Cardiac ventricle fibroblast (primary cell): ENCODE measurements at places on chromosomes 5 and 9. TPM values are rescaled to one million over a fixed set of nuclear protein-coding genes. Genes with fewer than 3 reads are reported as not detected.

The CNOT8 gene
- 31.6 and 48.1 TPM in 2 replicates for total RNA-seq

The TLR4 gene
- 21.0 and 23.4 TPM in 2 replicates for total RNA-seq

The RAB24 gene
- total RNA-seq = 44.0 and 47.7 TPM in 2 replicates

The ANKRD18A gene
- total RNA-seq = not detected in 2 replicates

The TIMD4 gene
- not detected in 2 replicates for total RNA-seq

The MZB1 gene
- not detected in 2 replicates for total RNA-seq

The GBGT1 gene
- total RNA-seq = 4.1 and 6.6 TPM in 2 replicates

The ABHD17B gene
- 9.3 and 10.5 TPM in 2 replicates for total RNA-seq

The NFIB gene
- total RNA-seq = 115 and 118 TPM in 2 replicates

The XPA gene
- total RNA-seq = 7.9 and 12.0 TPM in 2 replicates

The PCDHGA7 gene
- total RNA-seq = 9.9 and 10.7 TPM in 2 replicates

The FOXD4L6 gene
- total RNA-seq = 0.19 TPM in 1 of 2 replicates, not detected in the other

The SMIM27 gene
- total RNA-seq = 2.6 and 7.3 TPM in 2 replicates

The NUTM2F gene
- total RNA-seq = not detected in 2 replicates

The TCERG1 gene
- 19.3 and 21.9 TPM in 2 replicates for total RNA-seq

The MYO10 gene
- 15.7 and 22.0 TPM in 2 replicates for total RNA-seq

The ADAMTS6 gene
- 1.7 and 2.9 TPM in 2 replicates for total RNA-seq

The PRRX2 gene
- total RNA-seq = 6.5 and 11.9 TPM in 2 replicates

The SEMA6A gene
- 2.7 and 3.2 TPM in 2 replicates for total RNA-seq

The KLF9 gene
- total RNA-seq = 56.8 and 65.2 TPM in 2 replicates

The PCDHB5 gene
- 1.1 and 2.2 TPM in 2 replicates for total RNA-seq

The LRRC70 gene
- 0.87 and 1.5 TPM in 2 replicates for total RNA-seq

The ARID3C gene
- 0.12 and 0.34 TPM in 2 replicates for total RNA-seq

The INSL4 gene
- not detected in 2 replicates for total RNA-seq

The CTXN3 gene
- not detected in 2 replicates for total RNA-seq

The FGF1 gene
- 0.20 and 0.69 TPM in 2 replicates for total RNA-seq

The ZBTB6 gene
- 5.1 and 8.7 TPM in 2 replicates for total RNA-seq

The NEUROG1 gene
- total RNA-seq = not detected in 2 replicates

The SNCAIP gene
- total RNA-seq = 0.19 and 0.78 TPM in 2 replicates

The CCL28 gene
- total RNA-seq = 0.10 and 0.44 TPM in 2 replicates

The GGTA1 gene
- total RNA-seq = 0.25 and 1.1 TPM in 2 replicates

The DMXL1 gene
- 17.5 and 18.8 TPM in 2 replicates for total RNA-seq

The LECT2 gene
- not detected in 2 replicates for total RNA-seq

The C9 gene
- not detected in 2 replicates for total RNA-seq

The PLAA gene
- 20.8 and 22.1 TPM in 2 replicates for total RNA-seq

The HTR1A gene
- not detected in 2 replicates for total RNA-seq

The ST8SIA4 gene
- 0.68 and 4.1 TPM in 2 replicates for total RNA-seq

The SAXO1 gene
- 0.20 and 3.6 TPM in 2 replicates for total RNA-seq

The CMBL gene
- total RNA-seq = 24.8 and 28.4 TPM in 2 replicates

The TMEM167A gene
- total RNA-seq = 29.8 and 38.3 TPM in 2 replicates

The PCDHB7 gene
- total RNA-seq = 1.2 and 1.3 TPM in 2 replicates

The SHISAL2B gene
- not detected in 2 replicates for total RNA-seq

The GABBR2 gene
- not detected in 2 replicates for total RNA-seq

The TRMT10B gene
- total RNA-seq = 2.9 and 5.3 TPM in 2 replicates

The C6 gene
- total RNA-seq = 16.3 and 20.7 TPM in 2 replicates

The INIP gene
- total RNA-seq = 12.1 and 26.7 TPM in 2 replicates

The PCA3 gene
- total RNA-seq = not detected in 2 replicates

The CCNI2 gene
- total RNA-seq = not detected in 2 replicates
